Stimulated activated CD4-positive, alpha-beta T cell treated with anti-CD3 and anti-CD28 coated beads, Interleukin-15, amount 100 ng/mL, for 1 hour (primary cell): ENCODE measurements at places on chromosomes 3 and 15.
A peak's percentile ranks its signal among the peaks of the same experiment; 100 is the strongest.

- peak; percentile 10 for DNase-seq
Observed at GRCh38 chr3:138114988-138115971, at the start of gene DZIP1L. DZIP1L (minus strand) TSS chr3:138115608; CDS start chr3:138103971, 11,637 bp downstream.

DNA sequence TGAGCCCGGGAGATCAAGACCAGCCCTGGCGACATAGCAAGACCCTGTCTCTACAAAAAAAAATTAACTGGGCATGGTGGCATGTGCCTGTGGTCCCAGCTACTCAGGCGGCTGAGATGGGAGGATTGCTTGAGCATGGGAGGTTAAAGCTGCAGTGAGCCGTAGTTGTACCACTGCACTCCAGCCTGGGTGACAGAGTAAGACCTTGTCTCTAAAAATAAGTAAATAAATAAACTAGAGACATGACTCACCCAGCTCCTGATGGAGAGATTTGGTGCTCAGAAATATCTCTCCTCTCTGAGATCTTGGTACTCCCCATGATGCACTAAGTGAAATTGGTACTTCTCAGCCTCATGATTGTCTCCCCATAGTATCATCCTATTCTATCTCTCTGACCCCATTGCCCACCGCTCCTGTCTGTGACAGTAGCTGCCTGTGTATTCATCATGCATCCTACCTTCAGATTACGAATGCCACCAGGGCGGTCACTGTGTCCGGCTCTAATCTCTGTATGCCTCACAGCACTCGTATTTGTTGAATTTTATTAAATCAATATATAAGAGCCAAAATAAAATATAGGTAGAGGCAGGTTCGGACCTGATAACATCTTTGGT is 50.9 kb downstream of the ABHD2 start:
- DNase-seq = no peak

DNA sequence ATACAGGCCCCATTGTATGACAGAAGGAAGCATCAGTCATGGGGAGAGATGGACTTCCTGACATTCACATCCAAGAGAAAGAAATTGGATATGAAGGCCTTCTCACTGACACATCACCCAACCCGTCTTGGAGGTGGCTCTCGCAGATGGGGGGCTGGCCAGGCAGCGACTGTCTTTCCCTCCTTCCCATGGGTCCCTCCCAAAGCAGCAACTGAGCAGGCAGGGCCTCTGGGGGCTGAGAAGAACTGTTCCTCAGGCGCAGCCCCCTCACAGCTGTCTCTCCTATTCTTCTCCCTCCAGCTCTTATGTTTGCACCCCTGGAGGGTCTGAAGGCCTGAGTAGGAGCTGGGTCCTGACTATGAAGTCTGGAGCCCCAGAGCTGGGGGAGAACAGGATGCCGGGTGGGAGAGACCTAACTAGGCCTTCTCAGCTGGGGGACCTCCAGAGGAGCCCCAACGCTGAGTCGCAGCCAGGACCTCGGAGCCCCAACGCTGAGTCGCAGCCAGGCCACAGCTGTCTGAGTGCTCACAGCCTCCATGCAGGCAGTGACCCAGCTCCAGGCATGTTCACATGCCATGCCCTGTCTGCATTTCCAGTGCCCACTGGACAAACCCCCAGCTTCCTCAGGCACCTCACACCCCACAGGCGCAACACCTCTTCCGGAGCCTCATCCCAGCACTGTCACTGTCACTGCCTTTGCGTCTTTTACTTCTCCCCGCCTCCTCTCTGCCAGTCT is 29.6 kb downstream of the UMPS start:
- DNase-seq = no peak

GRCh38 chr3:184559336-184559735 is 2.2 kb upstream of the EPHB3 start:
- DNase-seq = no peak

DNA sequence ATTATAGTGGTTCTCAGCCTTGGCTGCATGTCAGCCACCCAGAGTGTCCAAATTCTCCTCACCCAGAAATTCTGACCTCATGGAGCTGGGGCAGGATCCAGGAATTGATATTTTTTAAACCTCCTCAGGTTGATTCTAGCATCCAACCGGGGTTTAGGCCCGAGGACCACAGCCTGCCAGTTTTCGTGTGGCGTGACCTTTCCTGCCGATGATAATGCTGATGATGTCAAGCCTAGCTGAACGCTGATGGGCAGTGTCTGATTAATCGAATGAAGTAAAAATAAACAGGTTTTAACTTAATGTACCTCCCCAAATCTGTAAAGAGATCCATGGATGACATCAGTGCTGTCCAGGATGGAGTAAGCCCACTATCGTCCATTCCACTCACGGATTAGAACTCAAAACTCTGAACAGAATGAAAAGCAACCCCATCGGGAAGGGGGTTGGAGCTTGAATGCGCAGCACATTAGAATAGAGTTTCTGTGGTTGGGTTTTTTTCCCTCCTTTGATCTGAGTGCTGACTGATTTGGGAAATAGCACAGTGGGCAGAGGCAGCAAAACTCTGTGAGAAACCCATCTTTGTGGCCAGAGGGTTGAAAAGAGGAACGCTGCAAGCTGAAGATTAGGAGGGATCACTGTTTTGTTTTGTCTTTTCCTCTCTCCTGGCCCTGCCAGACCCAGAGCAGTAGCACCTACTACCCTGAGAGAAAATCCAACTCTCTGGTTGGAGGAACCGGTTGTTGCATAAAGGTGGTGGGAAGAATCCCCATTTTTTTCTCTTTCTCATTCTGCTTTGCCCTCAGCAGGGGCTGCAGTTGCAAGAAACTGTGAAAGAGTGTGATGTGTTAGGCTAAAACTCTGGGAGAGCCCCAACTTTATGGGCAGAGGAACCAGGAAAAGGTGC is 153.9 kb downstream of the APBA2 start:
- no peak for DNase-seq

- no peak for DNase-seq
Observed at GRCh38 chr3:180492047-180492446, 109.9 kb upstream of the TTC14 start.
